ENCODE measurements at places on chromosomes 6 and 20.

GRCh38 chr6:14270142-14270893 lies 152.7 kb downstream of the CD83 start:
- DNase-seq, result no peak

GRCh38 chr6:145209272-145209671 lies 526.0 kb downstream of the EPM2A start:
- no peak for DNase-seq

DNA sequence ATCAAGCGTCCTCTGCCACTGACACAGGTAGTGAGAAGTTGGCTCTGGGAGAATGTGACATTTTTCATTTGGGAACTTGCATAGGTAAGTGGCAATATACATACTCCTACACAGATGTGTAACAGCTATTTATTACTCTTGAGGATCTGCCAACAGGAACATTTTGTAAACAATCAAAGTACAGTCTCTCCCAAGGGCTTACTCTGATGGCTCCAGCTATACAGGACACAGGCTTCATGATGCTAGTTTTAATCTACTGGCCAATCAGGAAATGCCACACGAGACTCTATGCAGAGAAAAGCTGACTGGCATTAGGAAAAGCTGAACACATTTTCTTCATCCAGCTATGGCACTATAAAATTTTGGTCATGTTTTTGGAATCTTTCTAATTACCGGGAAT lies 57.8 kb downstream of the POPDC3 start:
- no peak for DNase-seq

DNA sequence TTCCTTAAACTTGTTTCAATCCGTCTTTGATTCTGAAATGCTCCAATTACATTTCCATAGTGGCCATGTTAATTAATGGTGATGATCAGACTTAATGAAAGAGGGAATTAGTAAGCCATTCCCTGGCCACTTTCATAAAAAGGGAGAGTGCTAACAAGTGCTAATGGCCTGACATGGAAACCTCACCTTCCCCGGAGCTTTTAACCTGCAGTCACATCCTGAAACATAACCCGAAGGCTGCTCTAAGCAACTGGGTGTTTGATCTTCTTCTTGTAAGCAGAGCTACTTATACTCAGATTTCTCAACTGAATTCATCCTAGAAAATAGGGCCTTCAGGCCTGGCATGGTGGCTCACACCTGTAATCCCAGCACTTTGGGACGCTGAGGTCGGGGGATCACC lies 67.1 kb upstream of the ZMYND8 start:
- no peak for DNase-seq

- no peak for DNase-seq
Observed at GRCh38 chr20:10381477-10381876, 52.5 kb downstream of the MKKS start.
